ENCODE measurements at places on chromosomes 5 and 9.

DNA sequence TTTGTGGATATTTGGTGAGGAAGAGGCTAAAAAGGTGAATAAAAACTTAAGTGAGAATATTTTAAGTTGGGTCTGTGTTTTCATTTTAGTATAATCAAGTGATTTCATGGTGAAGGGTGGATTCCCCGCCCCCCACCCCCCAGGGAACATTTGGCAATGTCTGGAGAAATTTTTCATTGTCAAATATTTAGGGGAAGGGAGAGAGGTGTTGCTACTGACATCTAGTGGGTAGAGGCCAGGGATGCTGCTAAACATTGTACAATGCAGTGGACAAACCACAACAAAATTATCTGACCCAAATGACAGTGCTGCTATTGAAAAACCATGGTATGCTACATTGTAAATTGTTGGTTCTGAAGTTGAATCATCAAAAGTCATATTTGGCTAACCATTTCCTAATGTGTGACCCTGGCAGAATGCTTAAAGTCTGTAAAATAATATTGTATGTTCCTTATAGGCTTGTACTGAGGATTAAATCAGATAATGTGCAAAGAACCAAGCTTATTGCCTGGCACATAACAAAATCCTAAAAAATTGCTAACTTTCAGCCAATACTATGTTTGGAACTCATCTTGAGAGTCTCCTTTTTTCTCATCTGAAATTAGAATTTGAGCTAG lies 5.6 kb downstream of the C5orf24 start:
- DNase-seq: peak; percentile 56

DNA sequence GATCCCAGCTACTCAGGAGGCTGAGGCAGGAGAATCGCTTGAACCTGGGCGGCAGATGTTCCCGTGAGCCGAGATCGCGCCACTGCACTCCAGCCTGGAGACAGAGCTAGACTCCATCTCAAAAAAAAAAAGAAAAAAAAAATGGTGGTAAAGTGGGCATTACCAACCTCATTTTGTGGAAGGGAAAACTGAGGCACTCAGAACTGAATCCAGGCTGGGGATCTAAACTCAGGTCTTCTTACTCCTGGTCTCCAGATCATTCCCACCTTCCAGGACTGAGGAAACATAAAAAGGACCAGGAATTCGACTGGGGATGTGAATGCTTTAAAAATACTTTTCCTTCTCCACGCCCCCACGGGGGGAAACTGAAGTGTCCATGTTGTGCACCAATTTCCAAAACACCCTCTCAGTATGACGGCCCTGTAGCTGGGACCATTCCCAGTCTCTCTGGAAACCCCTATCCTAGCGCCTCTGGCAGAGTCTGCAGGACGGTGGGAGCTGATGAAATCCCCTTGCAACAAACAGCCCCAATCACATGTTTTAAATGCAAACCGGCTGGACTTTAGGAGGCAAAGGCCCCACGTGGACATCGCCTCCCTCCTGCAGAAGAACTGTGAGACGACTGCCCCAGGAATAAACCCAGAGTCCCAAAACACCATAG lies 8.9 kb upstream of the AKNA start:
- no peak for DNase-seq

DNA sequence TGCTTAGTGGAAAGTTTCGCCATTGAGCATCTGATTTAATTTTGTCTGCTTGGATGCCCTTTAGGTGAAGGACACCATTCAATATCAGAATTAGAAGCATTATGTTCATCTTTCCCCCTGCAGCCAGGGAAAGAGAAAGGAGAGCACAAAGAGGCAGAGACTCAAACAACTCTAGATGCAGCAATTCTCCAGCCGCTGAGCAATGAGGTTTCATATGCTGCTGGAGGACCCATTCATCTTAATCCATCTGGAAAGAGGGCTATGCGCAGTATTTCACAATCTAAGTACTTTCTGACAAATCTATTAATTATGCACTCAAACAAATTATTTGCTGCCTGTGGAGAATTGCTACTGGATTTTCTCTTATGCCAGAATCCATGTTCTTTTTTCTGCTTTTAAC lies 527.0 kb upstream of the TUSC1 start:
- DNase-seq: no peak

DNA sequence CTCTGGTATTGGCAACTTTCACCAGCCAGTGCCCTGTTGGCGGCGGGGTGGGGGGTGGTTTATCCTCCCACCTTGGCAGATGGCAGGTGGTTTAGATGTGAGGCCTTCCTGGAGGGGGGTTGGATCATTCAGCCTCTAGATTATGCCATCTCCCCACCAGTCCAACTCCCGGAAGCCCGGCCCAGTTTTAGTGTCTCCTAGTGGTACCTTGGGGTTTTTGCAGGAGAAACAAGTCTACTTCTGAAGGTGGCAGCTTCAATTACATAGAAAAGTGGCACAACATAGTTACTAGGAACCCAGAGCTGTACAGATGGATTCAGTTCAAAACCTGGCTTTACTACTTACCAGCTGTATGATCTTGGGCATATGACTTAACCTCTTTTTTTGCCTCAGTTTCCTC lies 11.3 kb downstream of the PRLR start:
- DNase-seq: no peak

DNA sequence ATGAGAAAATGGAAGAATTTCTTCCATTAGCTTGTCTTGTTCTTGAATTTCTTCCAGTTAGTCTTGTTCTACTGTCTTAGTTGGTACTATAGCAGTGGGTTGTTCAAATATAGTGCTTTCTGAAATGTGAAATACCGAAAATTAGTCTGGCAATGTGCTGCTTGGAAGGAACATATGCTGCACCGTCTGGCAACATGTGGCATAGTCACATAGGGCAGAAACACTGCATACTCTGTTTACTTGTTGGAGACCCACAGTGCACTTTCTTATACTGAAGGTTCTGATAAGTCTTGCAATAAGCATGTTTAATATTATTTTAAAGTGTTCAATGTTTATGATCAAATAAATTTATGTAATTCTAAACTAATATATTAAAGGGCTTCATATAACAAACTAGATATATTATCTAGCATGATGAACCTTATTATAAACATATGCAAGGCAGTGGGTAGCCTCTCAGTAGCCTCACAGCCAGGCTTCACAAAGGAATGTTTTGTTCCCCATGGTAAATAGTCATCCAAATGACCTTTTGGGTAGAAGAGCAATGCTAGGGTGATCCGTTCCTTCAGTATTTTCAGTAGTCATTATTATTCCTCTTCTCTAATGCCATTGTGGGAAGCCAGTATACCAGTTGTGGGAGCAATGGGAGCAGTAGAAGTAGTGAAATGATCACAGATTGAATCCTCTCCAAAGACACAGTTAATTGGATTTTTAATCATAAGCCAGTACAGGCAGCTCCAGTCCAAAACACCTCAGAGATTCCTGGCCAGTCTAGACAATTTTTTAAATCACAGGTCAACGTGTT lies 1106.7 kb downstream of the DTWD2 start:
- no peak for DNase-seq

DNA sequence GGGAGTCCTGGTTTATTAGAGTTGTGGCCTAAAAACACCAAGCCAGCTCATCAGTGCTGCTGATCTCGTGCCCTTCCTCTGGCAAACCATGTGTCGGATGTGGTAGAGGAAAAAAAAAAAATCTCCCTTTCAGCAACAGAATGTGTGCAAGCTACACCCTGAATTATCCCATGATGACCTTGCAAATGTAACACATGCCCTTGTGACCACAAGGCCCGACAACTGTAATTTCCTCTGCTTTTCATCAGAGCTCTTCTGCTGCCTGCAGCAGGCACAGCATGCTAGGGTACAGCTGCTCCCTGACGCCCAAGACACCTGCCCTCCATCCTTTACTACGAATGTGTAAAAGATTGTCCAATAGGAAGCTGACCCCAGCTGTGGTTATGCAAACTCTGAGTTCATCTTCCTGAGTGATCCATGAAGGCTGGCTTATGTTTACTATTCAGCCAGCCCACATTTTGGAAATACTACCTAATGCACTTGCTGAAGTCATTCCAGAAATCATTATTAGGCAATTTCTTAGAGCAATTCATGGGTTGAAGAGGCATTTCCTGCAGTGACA lies 14.6 kb upstream of the BNC2 start:
- DNase-seq: peak; percentile 54

DNA sequence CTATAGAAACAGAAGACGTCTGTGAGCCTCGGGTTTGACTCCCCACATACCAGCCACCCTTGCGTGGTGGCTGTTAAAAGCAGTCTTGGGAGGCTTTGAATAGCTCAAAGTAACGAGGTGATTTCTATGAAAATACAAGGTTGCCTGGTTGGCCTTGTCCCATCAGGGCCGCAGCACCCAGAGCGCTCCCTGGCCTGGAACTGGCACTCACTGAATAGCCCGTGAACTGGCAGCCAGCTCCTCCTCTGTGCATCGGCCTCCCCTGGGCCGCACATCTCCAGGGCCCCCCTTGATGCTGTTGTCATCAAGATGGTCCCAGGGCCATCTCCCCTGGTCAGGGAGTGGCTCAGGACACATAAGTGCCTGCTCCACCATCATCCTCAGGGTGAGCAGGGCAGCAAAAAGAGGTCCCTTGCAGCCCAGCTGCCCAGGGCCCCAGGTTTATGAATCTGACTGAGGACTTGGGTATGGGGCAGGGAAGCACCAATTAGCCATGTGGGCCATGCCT lies 144.6 kb upstream of the PPP1R26 start:
- DNase-seq: no peak

- DNase-seq: no peak
These were observed 39.4 kb downstream of the CTNNAL1 start for GRCh38 chr9:108973895-108974294.

DNA sequence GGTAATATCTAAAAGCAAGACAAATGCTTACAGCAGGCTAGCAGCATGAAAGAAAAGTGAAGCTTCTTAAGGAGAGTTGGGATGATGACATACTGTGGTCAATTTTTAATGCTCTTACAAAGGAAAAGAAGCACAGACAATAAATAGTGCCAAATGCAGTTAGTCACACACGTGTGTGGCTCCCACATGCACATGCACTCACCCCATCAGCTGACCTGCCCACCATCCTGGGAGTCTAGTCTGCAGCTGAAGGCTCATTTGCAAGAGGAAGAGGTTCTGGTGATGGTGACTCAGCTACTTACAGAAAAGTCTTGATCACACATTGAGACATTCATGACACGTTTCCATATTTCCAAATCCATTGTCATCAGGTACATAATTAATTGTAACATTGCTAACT lies 129.3 kb downstream of the MRPL36 start:
- DNase-seq: no peak

GRCh38 chr5:134177369-134178095 lies 782 bp upstream of the SKP1 start:
- peak; percentile 26 for DNase-seq

DNA sequence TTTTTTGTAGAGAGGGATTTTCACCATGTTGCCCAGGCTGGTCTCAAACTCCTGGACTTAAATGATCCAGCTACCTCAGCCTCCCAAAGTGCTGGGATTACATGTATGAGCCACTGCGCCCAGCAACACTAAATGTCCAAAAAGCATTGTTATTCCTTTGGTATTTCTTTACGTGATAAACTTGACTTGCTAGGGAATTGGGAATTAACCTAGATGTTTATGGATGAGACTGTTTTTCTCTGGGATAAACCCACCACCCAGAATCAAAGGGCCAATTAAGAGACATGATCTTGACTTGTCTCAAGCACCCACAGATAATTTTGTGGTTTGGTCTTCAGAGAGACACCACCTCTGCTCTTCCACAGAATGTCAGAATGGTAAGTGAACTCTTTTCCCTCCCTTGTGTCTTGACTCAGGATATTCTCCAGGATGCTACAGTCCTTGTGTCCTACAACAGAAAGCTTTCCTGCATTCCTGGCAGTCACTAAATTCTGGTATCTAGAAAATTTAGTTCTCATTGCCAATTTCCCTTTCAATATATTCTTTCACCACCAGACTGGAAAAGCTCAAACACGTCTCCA lies 55.7 kb downstream of the ALDH1A1 start:
- DNase-seq: no peak

GRCh38 chr5:96253140-96253539 lies 179.9 kb downstream of the PCSK1 start:
- no peak for DNase-seq

All from PC-3 (cell line).